ENCODE measurements at places on chromosomes 12 and 14. TPM values are rescaled to one million over a fixed set of nuclear protein-coding genes. Genes with fewer than 3 reads are reported as not detected.

DNA sequence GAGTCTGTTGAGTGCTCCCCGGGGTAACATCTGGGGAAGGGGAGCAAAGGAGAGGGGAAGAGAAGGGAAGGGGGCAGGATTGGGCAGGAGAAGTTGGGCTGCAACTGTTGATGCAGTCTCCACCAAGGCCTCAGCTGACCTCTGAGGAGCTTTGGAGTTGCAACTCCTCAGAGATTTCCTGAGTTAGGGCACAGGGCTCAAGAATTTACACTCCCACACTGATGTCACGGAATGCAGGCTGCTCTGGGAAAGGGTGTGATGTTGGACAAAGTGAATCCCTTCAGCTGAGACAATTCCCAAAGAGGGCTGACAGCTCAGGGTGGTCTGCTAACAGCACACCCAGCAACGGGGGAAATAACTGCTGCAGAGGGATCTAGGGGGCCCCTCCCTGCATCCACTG lies 295.6 kb downstream of the PCNX1 start:
- DNase-seq, result no peak

DNA sequence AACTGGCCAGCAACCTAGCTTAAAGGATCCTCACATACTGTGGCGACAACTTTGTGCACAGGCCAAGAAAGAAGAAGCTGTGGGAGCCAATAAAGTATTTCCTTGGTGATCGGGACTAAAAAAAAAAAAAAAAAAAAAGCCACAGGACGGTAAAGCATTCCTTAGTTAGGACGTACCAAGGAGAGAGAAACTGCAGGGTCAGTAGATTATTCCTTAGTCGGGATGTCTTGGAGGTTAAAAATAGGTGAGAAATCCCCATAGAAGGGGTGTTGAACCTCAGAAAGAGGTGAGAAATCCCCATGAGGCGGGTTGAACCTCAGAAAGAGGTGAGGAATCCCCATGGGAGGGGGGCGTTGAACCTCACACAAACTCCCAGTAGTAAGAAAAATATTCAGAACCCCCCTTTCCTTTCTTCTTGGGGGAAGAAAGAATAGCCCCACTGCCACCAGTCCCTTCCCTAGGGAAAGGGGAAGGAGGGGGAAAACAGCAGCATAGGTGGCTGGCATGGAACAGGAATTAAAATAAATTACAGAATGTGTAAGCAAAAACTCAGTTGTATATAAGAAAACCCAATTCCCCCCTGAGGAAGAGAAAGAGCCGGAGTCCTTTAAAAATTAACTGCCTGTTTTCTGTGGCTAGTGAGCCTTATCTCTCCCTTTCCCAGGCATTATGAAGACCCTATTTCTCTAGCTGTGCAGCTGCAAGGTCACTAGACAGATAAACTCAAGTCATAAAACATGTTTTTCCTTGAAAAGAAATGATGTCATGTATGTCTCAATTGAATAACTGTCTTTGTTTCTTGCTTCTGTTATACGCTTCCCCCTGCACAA lies 26.8 kb downstream of the KLRK1 start:
- DNase-seq, result no peak

DNA sequence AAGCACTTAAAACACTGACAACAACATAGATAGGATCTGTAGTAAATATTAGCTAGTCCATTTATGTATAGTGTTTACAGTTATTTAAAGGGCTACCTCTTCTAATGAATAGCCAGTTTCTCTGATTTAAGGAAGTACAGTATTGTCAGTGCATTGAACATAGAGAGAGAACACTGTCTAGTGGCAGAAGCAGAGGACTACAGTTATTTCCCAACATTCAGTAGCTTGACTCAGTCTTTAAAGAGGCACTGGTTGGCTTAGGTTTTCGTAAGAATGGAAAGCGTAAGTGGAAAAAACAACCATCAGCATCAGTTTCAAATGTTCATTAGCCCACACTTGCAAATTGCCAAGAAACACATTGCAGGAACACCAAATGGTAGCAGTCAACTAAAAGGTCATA lies 125.0 kb upstream of the HMGA2 start:
- DNase-seq, result no peak

DNA sequence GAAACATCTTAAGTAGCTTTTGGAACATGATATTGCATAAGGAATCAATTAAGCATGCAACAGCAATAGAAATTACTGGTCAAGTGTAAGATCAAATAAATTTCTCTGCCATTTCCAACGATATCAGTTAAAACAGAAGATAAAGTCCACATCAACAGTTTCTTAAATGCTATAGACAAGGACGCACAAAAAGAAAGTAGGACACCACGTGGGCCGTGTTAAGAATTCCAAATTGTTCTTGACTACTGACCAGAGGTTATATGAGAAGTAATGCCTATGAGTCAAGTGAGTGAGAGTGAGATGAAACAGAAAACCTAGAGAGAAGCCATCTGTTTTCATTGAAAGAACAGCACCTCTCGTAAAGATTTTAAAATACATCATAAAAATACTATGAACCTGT lies 318.2 kb downstream of the TMEM117 start:
- DNase-seq, result no peak

DNA sequence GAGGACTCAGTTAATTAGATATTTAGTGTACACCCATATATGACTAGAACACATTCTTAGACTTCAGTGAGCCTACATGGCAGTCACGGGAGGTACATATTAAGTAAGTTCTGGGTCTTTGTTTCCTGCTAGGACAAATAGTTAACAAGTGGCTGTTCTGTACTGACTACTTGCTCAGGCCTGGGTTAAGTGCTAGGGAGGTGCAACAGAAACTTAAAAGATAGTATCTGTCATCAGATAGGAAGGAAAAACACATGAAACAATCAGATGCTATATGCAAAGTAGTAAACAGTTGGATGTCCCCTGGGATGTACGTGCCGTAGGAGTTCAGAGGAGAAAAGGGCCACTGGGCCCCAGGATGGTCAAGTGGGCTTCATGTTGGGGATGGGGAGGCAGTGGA lies 59.5 kb downstream of the SLC4A8 start:
- no peak for DNase-seq

DNA sequence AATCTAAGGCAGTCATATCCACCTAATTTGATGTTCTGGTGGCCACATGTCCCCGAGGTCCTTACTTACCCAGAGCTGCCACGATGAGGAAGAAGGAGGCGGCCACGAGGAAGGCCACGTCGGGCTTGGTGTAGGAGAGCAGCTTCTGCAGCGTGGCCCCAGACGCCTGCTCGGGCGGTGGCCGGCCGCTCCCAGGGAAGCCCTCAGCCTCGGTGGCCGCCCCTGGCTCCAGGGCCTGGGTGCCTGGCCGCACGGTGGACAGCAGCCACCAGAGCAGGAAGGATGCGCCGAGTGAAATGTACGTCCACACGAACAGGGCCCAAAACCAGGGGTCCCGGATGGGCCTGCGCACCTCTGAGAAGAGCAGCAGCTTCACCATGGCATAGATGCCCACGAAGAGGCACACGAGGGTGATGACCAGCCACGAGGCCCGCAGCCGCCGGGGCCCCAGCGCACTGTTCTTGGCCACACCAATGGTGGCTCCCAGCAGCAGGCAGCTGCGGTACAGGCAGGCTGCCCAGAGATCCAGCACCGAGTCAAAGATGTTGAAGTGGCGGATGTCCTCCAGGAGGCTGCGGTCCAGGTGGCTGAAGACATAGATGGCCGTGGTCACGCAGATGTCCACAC lies 6.6 kb downstream of the ABCB9 start:
- no peak for DNase-seq

DNA sequence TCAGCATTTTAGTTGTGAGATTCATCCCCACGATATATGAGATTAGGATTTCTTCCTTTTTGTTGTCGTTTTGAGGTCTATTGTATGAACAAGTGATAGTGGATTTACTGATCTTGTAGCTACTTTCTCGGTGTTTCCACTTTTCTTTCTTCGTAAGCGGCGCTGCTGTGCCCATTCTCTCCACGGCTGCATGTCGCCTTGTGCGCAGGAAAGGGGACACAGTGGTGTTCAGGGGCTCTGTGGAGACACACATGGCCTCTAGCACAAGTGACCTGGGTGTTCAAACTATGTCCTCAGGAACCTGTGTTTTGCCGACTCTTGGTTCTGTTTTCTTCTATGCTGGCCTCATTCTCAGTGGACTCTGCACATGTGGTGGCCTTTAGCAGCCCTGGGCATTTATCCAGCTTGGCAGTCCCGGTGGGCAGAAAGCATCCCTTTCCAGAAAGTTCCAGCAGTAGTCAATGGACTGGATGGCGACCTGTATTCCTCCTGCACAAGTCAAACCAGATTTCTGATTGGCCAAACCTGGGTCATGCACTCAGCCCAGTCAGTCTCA lies 18.7 kb downstream of the CKAP4 start:
- DNase-seq, result no peak

- DNase-seq, result no peak
Measured at GRCh38 chr12:106249411-106250135, 1.8 kb upstream of the CKAP4 start.

- DNase-seq, result no peak
Measured at GRCh38 chr14:51304438-51304837, 64.4 kb downstream of the TMX1 start.

- no peak for DNase-seq
Measured at GRCh38 chr14:36998686-36999085, 173.7 kb downstream of the SLC25A21 start.

DNA sequence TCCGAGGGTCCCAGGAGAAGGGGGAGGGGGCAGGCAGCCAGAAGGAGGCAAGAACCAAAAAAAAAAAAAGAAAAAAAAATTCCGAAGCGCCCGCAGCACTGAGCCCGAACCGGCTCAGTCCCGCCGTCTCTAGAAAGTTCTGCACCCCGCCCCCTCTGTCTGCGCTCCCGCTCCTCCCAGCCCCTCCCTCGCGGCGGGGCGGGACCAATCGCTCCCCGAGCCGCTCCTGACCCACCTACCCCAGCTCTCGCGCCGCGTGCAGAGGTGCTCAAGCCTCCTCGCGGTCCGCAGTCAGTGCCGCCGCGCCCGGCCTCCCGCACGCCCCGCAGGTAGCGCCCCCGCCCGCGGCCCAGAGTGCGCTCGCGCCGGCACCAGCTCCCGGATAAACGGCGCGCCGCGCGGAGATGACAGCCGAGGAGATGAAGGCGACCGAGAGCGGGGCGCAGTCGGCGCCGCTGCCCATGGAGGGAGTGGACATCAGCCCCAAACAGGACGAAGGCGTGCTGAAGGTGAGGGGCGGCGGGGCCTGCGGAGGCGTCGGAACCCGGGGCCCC lies at the start of gene FKBP4:
FKBP4 (plus strand) TSS at position 235 of the 554 bp plus-strand sequence; CDS start at position 405, 170 bp downstream.
- peak; percentile 87 for DNase-seq

GRCh38 chr14:27372771-27373170 lies 774.9 kb upstream of the NOVA1 start:
- no peak for DNase-seq

DNA sequence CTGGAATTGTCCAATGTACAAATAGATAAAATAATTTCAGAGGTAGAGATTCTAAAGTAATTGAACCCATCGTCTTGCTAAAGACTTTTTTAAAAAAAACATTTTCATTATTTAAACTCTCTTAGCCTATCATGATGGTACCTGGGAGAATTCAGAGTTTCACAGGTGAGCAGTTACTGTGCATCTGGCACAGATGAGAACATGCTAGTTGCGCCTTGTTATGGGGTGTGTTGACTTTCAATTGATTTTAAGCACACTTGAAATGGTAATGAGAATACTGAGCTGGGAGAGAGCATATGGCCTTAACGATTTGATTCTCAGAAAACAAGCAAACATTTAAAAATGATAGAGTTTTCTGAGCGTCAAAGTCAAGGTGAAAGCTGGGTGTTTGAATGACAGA lies 66.6 kb downstream of the FLRT2 start:
- DNase-seq, result no peak

DNA sequence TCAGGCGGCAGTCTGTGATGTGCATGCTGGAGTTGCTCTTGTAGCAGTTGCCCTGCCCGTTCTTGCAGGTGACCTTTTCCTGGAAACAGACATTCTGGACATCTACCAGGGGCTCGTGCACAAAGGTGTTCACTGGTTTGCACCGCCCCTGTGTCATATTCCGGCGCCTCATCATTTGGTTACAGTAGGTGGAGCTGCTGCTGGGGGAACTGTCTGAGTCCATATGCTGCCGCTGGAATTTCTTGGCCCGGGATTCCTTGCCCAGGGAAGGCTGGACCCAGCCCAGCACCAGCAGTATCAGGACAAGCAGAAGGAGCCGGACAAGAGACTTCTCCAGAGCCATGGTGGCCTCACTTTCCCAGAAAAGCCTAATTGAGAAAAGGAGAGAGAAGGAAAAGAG lies 918 bp downstream of the RNASE1 start:
- no peak for DNase-seq

- DNase-seq, result no peak
Measured at GRCh38 chr12:42564556-42564955, 25.0 kb downstream of the PRICKLE1 start.

GRCh38 chr14:69037790-69038454 lies 58.8 kb upstream of the ACTN1 start:
- DNase-seq, result no peak

- DNase-seq, result no peak
Measured at GRCh38 chr12:95316798-95317197, 99.2 kb downstream of the VEZT start.

DNA sequence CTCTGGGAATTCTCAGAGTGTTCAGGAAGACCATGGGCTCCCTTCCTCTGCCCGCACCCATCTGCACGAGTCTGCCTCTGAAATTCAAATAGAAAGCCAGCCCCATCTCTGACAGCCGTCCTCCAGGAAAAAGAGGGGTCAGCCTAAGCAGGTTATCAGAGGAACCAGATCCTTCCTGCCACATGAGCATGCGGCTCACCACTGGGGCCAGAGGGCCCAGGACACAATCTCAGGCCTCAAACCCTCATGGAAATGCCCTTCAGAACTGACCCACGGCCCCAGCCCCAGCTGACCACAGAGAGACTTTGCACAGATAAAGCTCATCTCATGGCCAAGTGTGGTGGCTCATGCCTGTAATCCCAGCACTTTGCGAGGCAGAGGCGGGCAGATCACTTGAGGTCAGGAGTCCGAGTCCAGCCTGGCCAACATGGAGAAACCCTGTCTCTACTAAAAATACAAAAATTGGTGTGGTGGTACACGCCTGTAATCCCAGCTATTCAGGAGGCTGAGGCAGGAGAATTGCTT lies 23.2 kb downstream of the PXN start:
- no peak for DNase-seq

- no peak for DNase-seq
Measured at GRCh38 chr12:107513184-107513583, 172.4 kb upstream of the PWP1 start.

DNA sequence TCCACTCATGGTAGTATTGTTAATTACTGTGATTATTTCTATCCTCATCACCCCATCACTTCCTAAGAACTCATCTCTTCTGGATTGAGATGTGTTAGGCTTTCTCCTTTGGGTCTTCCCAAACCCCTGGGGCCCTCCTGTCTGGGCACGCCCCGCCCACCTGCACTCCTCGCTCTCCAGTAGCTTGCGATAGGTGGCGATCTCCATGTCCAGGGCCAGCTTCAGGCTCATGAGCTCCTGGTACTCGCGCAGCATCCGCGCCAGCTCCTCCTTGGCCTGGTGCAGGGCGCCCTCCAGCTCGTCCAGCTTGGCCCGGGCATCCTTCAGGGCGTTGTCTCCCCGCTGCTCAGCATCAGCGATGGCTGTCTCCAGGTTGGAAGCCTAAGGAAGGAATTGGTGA lies 6.8 kb downstream of the KRT71 start:
- DNase-seq, result no peak

TAS2R31 gene
- 5.7 TPM for total RNA-seq

TCL1B gene
- not detected for total RNA-seq

CCNB1IP1 gene
- total RNA-seq, result 95.8 TPM

JPH4 gene
- total RNA-seq, result 52.7 TPM

AICDA gene
- total RNA-seq, result not detected

TFCP2 gene
- 21.7 TPM for total RNA-seq

PTPN6 gene
- total RNA-seq, result 3.8 TPM

ENDOU gene
- not detected for total RNA-seq
